Transverse colon (tissue), 4 donors: ENCODE measurements at places on chromosomes 12 and 14. TPM values are rescaled to one million over a fixed set of nuclear protein-coding genes. Genes with fewer than 3 reads are reported as not detected.

DNA sequence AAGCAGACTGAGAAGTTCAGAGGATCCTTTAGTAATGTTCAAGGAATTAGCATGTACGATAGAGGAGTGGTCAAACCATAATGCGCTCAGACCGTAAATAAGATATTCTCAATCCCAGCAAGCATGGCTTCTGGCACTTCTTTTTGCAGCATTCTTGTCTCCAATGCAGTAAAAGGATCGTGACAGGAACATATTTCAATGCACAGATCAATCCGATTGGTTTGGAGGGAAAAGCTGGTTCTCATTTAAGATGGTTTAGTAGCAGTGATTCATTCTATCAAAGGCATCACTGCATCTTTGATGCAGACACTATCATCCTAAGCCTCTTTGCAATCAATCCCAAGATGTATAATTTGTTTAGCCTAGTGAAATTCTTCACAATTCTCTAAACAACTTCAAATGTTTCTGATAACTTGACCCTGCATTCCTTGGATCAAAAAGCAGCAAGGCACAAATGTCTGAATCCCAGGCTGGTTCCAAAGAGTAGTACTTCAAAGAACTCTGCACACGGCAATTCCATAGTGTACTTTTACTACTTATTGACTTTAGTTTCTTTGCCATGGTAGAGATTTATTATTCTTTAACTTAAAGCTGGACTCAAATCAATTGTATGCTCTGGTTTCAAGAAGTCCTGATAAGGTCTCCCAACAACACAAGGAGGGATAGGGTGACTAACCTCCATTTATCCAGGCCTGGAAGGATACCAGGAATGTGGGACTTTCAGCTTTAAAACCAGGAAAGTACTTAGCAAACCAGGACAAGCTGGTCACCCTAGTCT lies 96.8 kb upstream of the MDM1 start:
- no peak for DNase-seq

DNA sequence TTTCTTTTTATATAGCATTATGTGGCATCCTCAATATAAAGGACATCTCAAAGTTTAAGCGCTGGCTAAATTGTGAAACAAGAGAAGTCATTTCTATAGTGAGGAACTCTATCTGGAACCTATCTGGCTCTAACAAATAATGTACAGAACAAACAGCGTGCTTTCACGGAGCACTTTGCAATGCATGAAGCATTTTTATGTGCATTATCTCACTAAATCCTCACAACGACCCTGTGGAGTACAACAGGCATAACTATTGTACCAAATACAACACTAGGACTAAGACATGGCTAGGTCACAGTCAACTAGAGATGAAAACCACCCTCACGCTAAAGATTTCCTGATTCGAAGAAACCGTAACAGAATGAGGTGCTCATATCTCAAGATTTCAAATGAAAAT lies 8.6 kb downstream of the SPPL3 start:
- DNase-seq: no peak

DNA sequence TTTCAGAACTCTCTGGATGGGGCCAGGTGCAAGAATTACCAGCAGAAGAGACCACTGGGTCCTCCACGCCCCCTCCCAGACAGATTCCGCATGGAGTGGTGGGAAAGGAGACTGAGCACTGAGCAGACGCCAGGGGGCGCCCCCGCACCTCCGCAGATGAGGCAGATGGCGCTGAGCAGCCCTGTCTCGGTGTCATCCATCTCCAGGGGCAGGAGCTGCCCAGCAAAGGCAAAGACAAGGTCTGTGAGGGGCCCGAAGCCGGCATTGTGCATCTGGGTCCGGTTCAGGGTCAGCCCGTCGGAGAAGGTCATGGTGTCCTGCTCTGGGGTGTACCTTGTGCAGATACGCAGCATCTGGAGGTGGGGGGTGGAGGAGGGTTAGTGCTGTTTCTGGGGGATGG lies 6.3 kb upstream of the ITGB7 start:
- peak; percentile 87 for DNase-seq

- DNase-seq: no peak
These were observed 4.4 kb downstream of the TULP3 start for GRCh38 chr12:2895051-2895451.

GRCh38 chr14:33794791-33795305 lies 156.0 kb downstream of the EGLN3 start:
- no peak for DNase-seq

DNA sequence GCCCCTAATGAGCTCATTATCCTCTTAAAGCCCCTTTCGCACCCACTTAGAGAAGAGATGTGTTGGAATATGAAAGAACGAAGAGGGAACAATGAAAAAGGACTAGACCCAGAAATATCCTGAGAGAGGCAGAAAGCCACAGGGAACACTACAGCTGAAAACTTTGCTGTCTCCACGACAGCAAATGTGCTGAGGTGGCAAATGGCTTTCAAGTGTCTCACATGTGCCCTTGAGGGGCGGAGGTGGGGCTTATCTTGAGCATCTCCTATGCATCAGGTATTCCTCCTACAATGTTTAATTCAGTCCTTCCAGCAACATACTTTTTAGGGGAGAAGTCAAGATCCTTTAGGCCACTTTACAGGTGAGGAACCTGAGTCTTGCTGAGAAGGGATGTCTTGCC lies 62.9 kb downstream of the WSCD2 start:
- DNase-seq: no peak

- DNase-seq: no peak
These were observed 30.3 kb upstream of the STRAP start for GRCh38 chr12:15851919-15852318.

- DNase-seq: no peak
These were observed 13.7 kb downstream of the PPP1R13B start for GRCh38 chr14:103833711-103834110.

GRCh38 chr12:219891-220352 lies 6.0 kb upstream of the SLC6A12 start:
- DNase-seq: peak; percentile 74

- DNase-seq: no peak
These were observed 42.5 kb upstream of the BCAT1 start for GRCh38 chr12:24991209-24992049.

Gene AKAP3
- total RNA-seq: 1.8 TPM

Gene CEBPE
- total RNA-seq: not detected

Gene OR6C68
- total RNA-seq: not detected

Gene GARIN6
- not detected for total RNA-seq
